ENCODE measurements at places on chromosomes 2 and 18.

DNA sequence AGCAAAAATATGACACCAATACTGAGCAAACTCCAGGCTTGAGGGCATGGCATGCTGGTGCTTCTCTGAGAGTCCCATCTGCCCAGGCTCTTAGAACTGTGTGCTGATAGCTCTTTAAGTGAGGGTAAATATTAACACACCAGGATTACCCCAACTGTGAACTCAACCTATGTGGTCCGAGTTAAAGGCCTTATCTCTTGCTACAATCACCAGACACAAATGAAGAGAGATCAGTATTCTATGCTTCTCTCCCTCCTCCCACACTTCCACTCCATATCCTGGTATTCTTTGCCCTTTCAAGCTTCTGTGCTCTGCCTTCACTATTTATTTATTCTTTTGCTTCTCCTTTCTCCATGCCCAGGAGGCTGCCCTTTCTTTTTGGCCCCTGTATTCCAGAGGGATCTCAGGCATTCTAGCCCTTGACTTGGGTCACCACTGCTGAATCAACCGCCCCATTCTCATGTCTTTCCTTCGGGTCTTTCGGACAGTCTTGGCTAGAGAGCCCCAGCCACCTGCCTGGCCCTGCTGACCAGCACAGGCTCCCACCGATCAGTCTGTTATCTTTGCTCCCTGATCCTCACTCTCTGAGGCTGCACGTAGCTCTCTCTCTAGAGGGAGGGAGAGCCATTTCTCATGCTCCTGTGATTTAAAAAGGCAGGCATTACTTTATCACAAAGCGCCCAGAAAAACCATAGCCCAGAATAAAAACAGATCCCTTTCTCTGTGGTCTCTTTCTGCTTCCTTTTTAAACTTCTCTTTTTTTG, 17.2 kb upstream of the HK2 start:
- DNase-seq = no peak

- DNase-seq = peak; percentile 92
Measured at GRCh38 chr2:18788592-18788991, 199.2 kb upstream of the NT5C1B start.

DNA sequence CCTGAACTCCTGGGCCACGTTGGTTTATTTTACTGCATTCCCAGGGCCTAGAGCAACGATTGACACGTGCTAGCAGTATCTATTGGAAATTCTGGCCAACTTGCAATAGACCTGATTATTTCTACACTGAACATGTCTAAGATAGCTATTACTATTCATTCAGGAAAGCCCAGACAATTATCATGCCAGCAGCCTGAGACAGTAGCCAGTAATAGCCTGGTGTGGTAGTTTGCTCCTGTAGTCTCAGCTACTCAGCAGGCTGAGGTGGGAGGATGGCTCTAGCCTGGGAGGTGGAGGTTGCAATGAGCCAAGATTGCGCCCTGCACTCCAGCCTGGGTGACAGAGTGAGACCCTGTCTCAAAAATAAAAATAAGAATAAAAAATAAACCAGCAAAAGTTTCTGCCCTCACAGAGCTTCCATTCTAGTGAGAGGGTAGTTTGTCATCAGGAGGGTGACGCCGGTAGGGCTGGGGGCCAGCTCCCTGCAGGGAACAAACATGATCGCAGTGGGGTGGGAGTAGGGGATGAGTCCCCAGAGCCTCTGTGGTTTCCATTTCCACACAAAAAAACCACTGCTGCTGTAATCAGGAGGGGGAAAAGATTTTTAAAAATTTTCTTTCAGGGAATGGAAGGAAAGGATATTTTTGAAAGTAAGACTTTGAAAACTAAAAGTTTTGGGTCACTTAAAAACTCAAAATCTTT, 4.3 kb downstream of the CASP8 start:
- peak; percentile 7 for DNase-seq

DNA sequence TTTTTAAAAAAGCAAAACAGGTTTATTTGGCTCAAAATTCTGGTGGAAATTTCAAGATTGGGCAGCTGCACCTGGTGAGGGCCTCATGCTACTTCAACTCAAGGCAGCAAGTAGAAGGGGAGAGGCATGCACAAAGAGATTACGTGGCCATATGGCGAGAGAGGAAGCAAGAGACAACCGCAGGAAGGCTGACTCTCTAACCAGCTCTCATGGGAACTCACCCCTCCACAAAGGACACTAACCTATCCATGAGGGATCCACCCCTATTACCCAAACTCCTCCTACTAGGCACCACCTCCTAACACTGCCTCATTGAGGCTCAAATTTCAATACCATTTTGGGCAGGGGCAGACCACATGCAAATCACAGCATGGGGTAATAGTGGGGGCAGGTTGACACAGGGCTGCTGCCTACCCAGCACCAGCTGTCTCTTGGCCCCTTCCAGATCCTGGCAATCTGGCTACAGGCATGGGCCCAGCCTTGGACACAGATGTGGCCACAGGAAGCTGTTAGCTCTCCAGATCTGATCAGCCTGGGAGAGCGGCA, 2.0 kb upstream of the CAPN10 start:
- DNase-seq = peak; percentile 35

GRCh38 chr18:63799189-63799588, 24.0 kb downstream of the SERPINB7 start:
- DNase-seq = no peak

- no peak for DNase-seq
Measured at GRCh38 chr2:134231965-134232340, 21.9 kb upstream of the MGAT5 start.

DNA sequence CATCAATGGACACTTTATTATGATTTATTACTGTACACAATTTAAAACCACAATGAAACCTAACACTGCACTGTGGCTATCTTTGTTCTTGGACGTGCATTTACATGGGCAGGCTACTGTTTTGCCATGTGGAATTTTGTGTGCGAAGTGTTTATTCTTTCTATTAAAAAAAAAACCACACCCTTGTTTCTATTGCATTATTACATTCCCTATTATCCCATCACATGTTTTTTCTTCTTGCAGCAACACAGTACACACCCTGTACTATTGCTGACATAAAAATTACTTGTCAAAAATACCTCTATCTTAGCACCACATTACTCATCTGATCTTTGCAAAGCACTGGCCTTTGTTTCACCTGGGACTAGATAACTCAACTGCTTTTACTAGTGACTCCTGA, 1.5 kb downstream of the RNF152 start:
- DNase-seq = no peak

GRCh38 chr18:48153613-48154481, 223.4 kb upstream of the SMAD2 start:
- peak; percentile 28 for DNase-seq

DNA sequence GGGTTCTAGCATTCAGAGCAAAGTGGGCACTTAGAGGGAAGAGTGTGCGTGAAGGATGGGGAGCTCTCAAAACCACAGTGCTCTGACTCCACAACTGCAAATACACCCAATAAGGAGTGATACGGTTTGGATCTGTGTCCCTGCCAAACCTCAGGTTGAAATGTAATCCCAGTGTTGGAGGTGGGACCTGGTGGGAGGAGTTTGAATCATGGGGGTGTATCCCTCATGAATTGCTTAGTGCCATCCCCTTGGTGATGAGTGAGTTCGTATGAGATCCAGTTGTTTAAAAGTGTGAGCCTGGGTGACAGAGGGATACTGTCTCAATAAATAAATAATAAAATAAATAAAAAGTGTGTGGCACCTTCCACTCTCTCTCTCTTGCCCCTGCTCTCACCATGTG, 50.3 kb upstream of the CCDC85A start:
- no peak for DNase-seq

DNA sequence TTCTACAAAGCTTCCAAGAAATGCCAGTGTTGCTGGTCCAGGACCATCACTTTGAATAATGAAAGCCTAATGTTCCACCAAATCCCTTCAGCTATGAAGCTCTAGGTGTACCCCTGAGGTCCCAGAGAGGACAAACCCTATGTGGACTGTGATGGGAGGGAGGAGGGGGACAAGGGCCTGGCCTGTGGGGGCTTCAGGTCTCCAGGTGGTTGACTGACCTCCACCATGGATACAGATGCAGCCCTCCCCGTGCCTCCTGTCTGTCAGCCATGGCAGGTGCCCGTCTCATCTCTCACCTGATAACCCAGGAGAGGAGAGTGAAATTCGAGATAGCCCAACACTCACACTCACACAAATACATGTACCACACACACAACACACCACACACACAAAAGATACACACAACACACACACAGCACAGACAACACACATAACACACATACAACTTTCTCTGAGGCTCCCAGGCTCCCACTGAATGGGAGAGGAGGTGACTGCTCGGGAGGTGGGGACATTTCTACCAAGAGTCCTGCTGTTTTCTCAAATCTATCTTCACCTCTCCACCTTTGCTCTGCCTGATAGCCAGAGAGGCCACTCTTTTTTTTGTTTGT, 12.8 kb upstream of the RHOB start:
- no peak for DNase-seq

GRCh38 chr2:59440491-59440890, 1113.0 kb downstream of the BCL11A start:
- DNase-seq = no peak

DNA sequence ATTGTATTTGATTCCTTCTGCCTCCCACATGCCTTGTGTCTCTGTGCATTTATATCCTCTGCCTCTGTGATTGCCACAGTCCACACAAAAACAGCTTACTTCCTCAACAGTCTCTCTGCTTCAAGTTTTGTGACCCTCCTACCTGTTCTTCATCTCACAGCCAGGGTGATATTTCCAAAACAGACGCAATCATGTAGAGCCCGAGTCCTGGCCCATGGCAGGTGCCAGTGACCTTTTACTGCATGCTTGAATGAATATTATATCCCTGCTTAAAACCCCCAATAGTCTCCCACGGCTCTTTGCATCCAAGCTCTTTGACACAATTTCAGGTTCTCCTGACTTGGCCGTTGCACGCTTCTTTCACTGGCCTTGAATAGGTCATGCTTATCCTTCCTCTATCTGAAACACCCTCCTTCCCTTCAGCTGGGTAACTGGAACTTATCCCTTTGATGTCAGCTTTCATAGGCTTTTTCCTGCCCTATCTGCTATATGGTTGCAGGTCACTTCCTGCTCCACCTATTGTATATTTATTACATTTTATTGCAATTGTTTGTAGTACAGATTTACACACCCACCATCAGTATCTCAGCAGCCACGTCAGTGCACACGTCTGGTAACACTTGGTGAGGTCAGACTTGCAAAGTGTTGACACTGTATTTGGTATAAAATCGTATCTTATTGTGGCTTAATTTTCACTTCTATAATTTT, 29.7 kb upstream of the IL1B start:
- DNase-seq = no peak

GRCh38 chr2:119728421-119728820, 31.3 kb upstream of the PTPN4 start:
- DNase-seq = no peak

Data from fibroblast of skin of right quadriceps (primary cell).